ENCODE measurements at places on chromosomes 7 and 10. TPM values are rescaled to one million over a fixed set of nuclear protein-coding genes. Genes with fewer than 3 reads are reported as not detected.

DNA sequence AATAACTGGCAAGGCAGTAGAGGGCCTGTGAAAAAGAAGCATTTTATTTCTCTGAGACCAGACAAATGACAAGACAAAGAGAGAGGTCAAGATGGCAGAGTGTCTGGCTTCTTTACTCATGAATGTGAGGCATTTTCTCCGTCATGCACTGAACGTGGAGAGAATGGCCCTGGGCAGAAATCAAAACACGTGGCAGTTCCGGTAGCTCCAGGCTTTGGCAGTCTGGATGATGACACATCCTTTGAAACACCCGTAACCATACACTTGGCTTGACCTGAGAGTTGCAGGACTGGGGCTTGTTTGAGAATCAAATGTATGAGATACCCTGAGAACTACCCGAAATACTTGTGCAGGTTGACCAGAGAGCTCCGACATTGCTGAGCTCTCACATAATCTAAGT, 537.6 kb downstream of the ACTR3B start:
- no peak for DNase-seq

- DNase-seq, result no peak
Observed at GRCh38 chr10:14911801-14912200, 33.1 kb downstream of the SUV39H2 start.

- no peak for DNase-seq
Observed at GRCh38 chr10:65491799-65492198, 1434.0 kb upstream of the LRRTM3 start.

DNA sequence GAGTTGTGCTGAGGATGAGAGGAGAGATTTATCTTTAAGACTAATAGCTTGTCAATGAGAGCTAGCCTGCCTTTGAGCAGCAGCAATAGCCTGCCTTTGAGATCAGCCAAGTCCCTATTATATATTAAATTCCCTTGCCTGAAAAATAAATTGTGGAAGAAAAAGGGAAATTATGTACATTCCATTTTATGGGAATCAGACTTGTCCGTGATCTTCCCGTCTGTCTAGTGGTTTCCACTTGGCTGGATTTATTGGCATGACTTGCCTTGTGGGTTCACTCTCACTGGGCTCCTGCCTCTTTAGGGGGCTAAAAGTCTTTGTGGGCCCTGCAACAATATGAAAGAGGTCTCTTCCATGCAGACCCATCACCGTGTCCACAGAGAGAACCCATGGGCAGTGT, 171.7 kb upstream of the FRMD4A start:
- peak; percentile 32 for DNase-seq

DNA sequence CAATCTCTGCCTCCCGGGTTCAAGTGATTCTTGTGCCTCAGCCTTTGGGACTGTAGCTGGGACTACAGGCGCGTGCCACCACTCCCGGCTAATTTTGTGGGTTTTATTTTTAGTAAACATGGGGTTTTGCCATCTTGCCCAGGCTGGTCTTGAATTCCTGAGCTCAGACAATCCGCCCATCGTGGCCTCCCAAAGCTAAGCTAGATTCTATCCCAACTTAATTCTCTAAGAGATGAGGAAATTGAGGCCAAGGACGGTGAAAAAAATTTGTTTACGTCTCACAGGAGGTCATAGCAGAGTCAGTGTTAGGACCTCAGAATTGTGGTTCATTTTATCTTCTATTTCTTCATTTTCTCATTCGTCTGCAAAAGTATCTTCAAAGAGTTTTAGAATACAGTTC, 6.1 kb downstream of the CCAR1 start:
- no peak for DNase-seq

- no peak for DNase-seq
Observed at GRCh38 chr7:133709036-133709880, 417.9 kb upstream of the LRGUK start.

DNA sequence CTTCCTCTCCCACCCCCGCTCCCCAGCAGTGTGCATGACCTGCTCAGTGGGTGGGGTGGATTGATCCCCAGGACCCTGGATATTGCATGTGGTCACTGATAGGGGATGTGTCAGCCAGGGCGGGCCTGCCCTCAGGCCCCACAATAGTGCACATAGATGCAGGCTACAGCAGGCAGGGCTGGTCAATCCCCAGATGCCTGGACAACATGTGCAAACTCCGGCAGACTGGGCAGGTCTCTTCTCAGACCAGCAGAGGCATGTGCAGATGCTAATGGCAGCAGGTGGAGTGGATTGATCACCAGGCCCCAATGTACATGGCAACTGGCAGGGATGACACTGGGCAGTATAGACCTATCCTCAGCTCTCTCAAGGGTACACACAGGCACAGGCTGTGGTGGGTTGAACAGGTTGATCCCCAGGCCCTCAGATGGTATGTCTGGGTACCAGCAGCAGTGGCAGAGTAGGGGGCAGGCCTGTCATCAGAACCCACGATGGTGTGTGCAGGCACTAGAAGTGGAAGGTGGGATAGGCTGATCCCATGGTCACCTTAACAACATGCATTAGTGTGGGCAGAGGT, 98.6 kb downstream of the LANCL2 start:
- DNase-seq, result no peak

GRCh38 chr7:132743974-132744373, 167.7 kb upstream of the PLXNA4 start:
- no peak for DNase-seq

- no peak for DNase-seq
Observed at GRCh38 chr7:155973451-155973997, 161.3 kb upstream of the SHH start.

GRCh38 chr10:122642726-122643605, 56.7 kb downstream of the C10orf120 start:
- DNase-seq, result no peak

- peak; percentile 18 for DNase-seq
Observed at GRCh38 chr7:142188846-142189245, 69.0 kb downstream of the PRSS58 start.

GRCh38 chr10:23413629-23414089, 25.2 kb upstream of the OTUD1 start:
- no peak for DNase-seq

DNA sequence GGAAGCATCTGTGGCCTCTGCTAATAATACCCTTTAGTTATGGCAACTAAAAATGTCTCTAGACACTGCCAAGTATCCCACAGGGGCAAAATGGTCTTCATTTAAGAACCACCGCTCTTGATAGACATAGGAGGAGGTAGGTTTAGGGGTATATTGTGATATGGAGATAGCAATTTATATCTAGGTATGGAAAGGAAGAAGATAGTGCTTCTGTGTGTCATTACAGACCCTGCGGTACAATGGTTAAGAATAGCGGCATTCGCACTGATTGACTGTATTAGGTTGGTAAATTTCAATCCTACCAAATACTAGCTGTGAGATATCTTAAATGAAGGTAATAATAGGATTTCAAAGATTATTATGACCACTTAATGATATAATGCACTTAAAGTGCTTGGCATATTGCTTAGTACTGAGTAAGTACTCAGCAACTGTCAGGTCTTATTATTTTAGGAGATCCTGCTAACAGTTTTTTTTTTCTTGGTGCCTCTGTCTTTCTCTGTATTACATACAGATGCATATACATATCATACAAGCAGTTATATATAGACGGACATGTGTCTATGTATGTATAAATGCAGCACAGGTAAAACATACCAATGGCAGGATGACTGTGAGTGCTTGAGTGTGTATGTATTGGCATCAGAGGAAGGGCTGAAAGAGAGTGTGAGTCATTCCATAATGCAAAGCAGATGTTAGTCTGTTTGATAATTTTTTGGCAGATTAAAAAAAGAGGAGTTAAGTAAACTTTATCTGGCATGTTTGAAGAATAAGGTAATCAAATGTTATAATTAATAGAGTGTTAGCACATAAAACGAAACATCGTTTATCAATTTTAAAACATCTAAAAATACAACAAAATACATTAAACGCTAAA, 50.0 kb upstream of the ITGB8 start:
- DNase-seq, result no peak

GRCh38 chr7:12620371-12620770, 49.9 kb downstream of the SCIN start:
- no peak for DNase-seq

DNA sequence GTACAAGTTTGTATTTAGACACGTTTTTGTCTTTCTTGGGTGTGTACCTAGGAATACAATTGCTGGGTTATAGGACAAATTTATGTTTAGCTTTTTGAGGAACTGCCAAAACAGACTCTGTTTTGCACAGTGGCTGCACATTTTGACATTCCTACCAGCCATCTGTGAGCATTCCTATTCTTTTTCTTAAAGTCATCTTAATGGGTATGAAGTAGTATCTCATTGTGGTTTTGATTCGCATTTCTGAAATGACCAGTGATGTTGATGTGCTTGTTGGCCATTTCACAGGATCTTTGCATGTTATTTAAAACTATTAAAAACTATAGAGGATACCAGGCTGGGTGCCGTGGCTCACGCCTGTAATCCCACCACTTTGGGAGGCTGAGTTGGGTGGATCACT, 32.6 kb upstream of the IL15RA start:
- no peak for DNase-seq

- DNase-seq, result peak; percentile 71
Observed at GRCh38 chr7:114988755-114989375, 67.0 kb downstream of the MDFIC start.

Gene POLR2J2
- total RNA-seq, result 4.0 TPM

Gene IKZF1
- 2.4 TPM for total RNA-seq

Gene NUTM2B
- not detected for total RNA-seq

Gene PCLO
- total RNA-seq, result 0.35 TPM

Gene CAMK1D
- 1.5 TPM for total RNA-seq

Gene IRF5
- 7.7 TPM for total RNA-seq

Gene COL26A1
- total RNA-seq, result not detected

Gene DGKI
- 8.0 TPM for total RNA-seq

Gene UPK3B
- 0.15 TPM for total RNA-seq

Gene ADIRF
- total RNA-seq, result 49.3 TPM

Gene KNDC1
- not detected for total RNA-seq

Gene PON3
- total RNA-seq, result 0.05 TPM
